ENCODE measurements at places on chromosomes 3 and 15.
A peak's percentile ranks its signal among the peaks of the same experiment; 100 is the strongest.

DNA sequence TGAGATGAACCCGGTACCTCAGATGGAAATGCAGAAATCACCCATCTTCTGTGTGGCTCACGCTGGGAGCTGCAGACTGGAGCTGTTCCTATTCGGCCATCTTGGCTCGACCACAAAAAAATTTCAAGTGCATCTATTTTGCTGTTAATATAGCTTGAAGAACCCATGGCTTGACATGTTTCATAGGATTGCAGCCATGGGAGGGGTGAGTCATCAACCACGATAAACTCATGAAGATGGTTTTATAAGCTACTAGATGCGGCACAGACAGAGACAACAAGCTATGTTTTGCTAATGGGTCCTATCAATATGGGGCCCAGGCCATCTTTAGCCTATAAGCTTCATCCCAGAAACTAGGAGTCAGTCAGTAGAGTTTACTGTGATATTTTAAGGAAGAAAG is 100.4 kb upstream of the PHLDB2 start:
- DNase-seq, result no peak

DNA sequence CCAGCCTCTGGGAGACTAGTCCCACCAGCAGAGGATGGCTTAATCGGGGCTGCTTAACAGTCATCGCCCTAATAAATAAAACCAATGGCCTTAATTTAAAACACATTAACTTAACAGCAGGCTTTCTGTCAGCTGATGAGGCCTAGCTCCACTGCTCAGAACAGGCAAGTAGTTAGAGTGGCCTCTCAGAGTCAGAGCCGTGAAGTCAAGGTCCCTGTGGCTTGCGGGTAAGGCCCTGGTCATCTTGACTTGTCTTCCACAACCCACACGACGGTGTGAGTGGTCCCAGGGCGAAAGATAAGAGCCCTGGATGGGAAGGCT is 11.8 kb downstream of the XXYLT1 start:
- peak; percentile 49 for DNase-seq

- DNase-seq, result no peak
Measured at GRCh38 chr3:152304160-152304559, 35.4 kb downstream of the MBNL1 start.

GRCh38 chr3:118101891-118102290 is 932.8 kb downstream of the IGSF11 start:
- DNase-seq, result no peak

Measured in HFFc6 (cell line).